ENCODE measurements at places on chromosomes 5 and 9.

DNA sequence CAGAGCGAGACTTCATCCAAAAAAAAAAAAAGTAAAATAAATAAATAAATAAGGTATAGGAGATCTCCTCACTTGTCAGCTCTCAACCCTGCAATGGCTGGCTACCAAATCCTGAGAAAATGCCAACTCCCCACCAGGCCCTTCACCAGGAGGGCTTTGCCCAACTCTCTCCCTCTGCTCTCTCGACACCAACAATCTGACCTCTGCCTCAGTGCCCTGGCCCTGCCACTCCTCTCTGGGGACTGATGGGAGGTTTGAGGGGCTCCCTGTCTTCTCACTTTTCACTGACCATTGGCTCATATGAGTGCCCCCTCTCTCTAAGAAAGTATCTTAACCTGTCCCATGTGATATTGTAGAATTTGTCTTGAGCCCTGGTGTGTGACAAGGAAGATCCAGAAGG, 52.6 kb upstream of the SH3PXD2B start:
- DNase-seq = peak; percentile 54

DNA sequence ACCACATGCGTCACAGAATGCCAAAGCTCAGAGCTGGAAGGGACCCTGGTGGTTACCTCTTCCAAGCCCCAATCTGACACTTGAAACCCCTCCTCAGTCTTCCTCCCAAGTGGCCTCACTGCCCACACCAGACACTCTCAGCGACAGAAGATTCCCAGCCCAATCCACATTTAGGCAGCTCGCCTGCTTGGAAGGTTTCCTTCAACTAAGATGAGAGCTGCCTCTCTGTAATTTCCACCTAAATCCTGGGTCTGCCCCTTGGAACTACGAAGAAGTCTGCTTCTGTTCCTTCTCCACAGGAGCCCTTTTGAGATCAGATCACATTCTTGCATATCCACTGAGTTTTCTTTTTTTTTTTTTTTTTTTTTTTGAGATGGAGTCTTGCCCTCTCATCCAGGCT, 83.7 kb downstream of the PAX5 start:
- DNase-seq = no peak

DNA sequence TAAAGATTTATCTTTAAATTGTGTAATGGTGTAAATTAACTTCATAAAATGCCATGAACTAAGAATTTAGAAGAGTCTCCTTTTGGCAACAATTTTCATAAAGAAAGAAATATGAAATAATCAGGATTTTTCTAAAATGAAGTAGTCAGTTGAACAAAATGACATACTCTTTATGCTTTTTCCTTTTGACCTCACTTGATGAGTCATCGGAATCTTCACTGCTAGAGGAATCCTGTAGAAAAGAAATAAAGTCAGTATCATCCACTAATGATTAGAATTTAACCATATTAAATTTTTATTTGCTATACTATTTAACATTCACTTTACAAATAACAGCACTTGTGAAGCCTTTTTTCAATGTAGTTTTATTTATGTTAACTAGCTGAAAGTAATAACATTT, 26.1 kb downstream of the CHD1 start:
- no peak for DNase-seq

GRCh38 chr5:177456976-177457851, 10.6 kb downstream of the PRR7 start:
- no peak for DNase-seq

DNA sequence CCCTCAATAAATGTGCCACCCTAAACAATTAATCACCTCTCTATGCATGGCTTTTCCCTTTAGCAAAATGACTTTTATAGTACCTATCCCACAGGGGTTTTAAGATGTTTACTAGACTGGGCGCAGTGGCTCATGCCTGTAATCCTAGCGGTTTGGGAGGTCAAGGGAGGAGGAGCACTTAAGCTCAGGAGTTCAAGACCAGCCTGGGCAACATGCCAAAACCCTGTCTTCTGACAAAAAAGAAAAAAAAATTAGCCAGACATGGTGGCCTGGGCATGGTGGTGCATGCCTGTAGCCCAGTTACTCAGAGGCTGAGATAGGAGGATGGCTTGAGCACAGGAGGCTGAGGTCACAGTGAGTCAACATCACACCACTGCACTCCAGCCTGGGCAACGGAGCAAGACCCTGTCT, 13.5 kb downstream of the SH3TC2 start:
- DNase-seq = no peak

- DNase-seq = no peak
Measured at GRCh38 chr5:139903450-139903794, 107.8 kb downstream of the PSD2 start.

DNA sequence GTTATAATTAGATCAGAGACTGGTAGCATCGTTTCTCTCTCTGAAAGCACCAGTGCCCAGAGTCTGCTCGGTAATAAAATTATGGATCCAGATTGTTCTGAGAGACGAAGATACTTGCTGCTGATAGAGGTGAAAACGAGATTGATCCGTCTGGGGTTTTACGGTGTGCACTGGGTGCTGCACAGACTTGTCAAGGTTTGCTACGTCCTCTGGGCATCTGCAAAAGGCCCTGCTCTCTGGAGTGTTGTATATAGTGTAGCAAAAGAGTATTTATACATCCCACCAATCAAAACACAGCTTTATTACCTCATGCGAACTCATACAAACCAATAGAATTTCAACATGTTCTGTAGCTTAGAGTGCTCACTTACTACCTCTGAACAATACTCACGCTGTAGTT, 219.3 kb downstream of the PBX3 start:
- DNase-seq = no peak
